Pons (tissue), 1 donor: ENCODE measurements at places on chromosomes 2 and 18.

GRCh38 chr2:105143467-105144151 is 97.9 kb upstream of the GPR45 start:
- peak; percentile 14 for DNase-seq

- no peak for DNase-seq
Observed at GRCh38 chr18:6994056-6994770, 123.4 kb downstream of the LAMA1 start.

DNA sequence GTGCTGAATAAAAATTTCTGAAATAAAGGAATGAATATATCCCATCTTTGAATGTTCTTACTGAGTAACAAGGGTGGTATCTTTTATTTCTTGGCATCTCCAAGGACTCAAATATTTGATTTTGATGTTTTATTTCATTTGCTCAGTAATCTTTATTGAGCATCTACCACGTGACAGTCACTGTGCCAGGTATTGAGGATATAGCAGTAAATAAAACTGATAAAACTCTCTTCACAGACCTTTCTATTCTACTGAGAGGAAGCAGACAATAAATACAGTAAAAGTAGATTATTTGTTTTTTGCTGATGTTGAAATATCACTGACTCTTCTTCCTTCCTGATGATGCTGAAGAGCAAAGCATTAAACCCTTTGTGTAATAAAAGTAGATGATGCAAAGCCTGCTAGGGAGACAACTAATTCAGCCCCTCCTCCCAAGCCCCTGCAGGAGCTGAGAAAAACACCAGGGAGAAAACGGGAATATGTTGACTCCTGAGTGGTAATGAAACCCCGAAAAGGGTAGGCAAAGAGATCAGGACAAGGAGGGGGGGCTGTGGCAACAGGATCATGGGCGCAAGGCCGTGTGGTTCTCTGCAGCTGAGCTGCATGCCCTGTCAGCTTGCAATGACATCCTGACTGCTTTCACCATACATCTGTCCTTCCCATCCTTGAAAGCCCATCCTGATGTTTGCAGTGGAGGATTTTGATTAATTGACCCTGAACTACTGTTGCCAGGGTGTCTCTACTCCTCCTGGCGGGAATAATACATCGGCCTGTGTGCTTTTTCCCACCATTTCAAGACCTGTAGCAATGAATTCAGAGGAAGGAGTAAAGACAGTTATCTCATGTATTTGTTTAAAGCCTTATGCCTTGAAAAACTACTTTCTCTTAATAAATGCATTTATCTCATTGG is 117.4 kb downstream of the EML6 start:
- DNase-seq, result no peak

DNA sequence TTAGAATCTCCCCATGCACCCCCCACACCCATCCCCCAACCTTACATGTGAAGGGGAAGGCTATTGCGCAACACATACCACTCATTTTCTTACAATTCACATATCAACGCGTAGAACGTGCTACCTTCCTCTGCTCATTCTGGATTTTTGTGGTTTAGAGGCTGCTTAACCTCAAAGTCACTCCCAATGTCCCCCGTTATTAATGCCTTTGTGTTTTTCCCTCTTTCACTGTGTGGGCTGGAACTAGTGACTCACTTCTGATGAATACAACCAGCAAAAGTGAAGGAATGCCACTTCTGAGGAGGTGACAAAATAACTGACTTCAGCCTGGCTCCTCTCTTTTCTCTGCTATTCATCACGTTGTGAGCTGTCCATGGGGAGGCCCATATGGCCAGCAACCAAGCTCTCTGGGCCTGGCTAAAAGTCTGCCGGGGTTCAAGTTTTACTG is 342.5 kb upstream of the NXPH2 start:
- no peak for DNase-seq
